ENCODE measurements at places on chromosomes 11 and 22. TPM values are rescaled to one million over a fixed set of nuclear protein-coding genes. Genes with fewer than 3 reads are reported as not detected.

Gene OR5B21
- total RNA-seq: 0.95 TPM

- no peaks in the 10 kb centered on the region for H3K4me1 ChIP-seq
- H3K27me3 ChIP-seq: no peaks in the 10 kb centered on the region
- no peak for DNase-seq
- H3K4me3 ChIP-seq: no peak overlapping the region
- H3K27ac ChIP-seq: no peak overlapping the region
- H3K36me3 ChIP-seq: no peaks in the 10 kb centered on the region
These were observed 53.6 kb downstream of the SYT13 start for GRCh38 chr11:45232341-45233080.

Gene ARAP1
- 148 TPM for total RNA-seq

GRCh38 chr22:42996646-42997365, 18.1 kb downstream of the PACSIN2 start:
- H3K36me3 ChIP-seq: peaks cover 4% of the 10 kb centered on the region
- no peak for DNase-seq
- no peak overlapping the region for H3K4me3 ChIP-seq
- peaks cover 39% of the 10 kb centered on the region for H3K4me1 ChIP-seq
- H3K27ac ChIP-seq: no peak overlapping the region
- no peaks in the 10 kb centered on the region for H3K27me3 ChIP-seq

Gene CCS
- total RNA-seq: 69.5 TPM

Gene OR10S1
- total RNA-seq: not detected
